NCI-H748 treated with DMSO at 0.1 percent for 48 hours (cell line): ENCODE measurements at places on chromosomes 13 and 19.
A peak's percentile ranks its signal among the peaks of the same experiment; 100 is the strongest.

- DNase-seq, result peak; percentile 83
These were observed at the start of gene DPP9 for GRCh38 chr19:4723595-4724514. Gene DPP9 (minus strand): TSS chr19:4723842. CDS start chr19:4719906, 3,936 bp downstream.

DNA sequence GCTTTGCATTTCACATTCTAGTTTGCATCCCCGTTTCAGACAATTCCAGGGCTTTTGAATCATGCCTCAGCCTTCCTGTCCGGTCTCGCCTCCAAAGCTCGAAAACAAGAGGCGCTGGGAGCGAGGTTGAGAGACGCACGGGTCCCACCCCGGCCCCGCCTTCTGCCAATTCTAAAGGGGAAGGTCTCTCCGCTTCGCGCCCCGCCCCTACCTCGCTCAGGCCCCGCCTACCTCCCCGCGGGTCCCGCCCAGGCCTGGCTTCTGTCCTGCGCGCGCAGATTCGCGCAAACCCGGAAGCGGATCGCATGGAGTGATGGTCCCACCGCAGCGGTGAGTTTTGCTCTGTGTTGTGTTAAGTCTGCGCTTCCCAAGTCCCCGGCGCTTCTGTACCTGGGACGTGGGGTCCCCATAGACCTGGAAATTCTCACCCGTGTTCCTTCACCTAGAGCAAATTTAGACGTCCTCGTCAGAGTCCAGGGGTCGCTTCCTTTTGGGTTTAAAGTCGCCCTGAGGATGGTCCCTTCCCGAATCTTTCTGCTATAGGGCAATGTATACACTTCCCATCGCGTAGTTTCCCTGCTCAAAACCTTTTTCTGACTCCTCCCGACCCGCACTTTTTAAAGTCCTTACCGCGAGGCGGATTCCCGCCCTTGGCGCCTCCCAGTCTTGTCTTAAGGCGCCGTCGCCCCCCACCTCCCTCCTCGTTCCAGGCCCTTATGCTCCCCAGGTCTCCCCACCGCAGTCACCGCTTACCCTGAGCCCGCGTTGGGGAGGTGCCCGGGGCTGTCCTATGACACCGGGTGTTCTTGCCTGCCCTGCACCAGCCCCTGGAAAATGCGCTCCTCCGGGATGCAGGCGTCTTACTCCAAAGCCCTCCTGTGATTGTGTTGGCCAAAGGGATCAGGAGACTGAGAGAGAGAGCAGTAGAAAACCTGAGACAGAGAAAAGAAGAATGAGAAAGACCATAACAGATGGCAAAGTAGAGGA, at the start of gene ZNF845:
Gene ZNF845, plus strand, starts transcription at position 287 of the 987 bp plus-strand sequence. CDS start 7,559 bp downstream, outside the sequence.
- peak; percentile 91 for DNase-seq

GRCh38 chr19:16261584-16262368, 62.9 kb upstream of the KLF2 start:
- DNase-seq, result no peak

DNA sequence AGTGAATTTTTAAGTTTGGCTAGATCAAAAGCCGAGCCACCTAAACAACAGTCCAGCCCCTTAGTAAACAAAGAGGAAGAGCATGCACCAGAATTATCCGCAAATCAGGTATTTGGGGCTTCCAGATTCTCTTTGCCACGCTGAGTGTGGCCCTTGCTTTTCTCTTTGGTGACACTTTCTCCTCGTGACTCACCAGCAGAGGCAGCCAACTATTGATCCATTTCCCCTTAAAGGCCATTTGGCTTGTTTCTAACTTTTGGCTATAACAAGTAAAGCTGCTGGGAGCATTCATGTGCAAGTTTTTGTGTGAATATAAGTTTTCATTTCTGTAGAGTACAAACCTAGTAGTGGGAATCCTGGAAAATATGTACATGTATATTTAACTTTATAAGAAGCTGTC, 17.6 kb upstream of the WDR88 start:
- no peak for DNase-seq

DNA sequence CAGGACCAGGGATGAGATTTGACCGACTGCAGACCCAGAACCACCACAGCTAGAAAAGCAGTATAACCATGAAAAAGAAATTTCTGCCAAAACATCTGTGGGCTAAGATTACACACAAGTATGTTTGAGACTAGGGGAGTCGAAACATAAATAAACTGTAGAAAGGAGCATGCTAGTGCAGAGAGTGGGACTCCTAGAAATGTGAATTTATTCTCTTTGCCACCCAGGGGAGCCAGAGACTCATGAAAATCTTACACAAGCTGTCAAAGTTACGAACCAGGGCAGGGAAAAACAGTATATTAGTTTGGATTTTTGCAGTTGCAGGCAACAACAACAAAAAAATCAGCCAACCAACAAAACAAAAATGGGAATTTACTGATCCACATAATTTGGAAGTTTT, 12.3 kb upstream of the HSPH1 start:
- no peak for DNase-seq

DNA sequence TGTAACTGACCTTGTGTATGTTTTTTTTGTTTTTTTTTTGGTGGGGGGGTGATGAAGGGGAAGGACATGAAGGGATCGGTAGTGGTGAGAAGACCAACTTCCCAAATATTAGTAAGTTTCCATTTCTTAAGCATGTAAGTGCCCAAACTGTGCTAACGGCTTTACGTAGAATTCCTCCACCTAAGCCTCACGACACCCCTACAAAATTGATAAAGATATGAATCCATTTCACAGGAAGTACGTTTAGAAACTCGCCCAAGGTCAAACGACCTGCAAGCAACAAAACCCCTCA, 649 bp downstream of the UQCRFS1 start:
- DNase-seq, result peak; percentile 2

DNA sequence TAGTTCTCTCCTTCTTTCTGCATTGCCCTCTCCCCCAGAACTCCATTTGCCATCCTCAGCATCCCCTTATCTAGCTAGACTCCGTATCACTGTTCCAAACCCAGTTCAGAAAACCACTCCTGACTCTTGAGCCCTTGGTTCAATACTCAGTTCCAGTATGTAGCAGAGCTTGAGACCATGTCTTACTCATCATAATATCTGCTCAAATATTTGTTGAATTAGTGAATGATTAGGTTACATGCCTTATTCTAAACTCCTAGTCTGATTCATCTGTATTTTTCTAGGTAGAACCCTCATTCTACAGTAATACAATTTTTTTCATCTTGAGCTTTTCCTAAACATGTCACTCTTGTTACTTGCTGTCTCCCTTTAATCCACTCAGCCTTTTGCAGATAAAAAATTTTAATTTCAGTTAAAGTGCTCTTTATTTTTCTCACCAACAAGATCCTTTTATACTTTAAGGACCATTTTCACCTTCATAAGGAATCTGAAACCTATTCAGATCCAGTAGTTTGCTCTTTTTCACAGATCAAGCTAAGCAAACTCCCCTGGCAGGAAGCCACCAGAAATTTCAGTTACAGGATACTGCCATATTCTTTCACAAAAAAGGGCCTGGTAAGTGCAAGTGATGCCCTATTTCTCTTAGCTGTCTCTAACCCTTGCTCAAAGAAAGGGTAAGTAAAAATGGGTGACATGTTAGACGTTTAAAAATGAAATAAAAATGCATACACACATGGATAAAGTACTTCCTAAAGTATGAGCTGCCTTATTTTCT, 23.1 kb upstream of the INTS6 start:
- no peak for DNase-seq

GRCh38 chr13:81487151-81487550, 1146.2 kb upstream of the SPRY2 start:
- peak; percentile 26 for DNase-seq

GRCh38 chr19:11414544-11414943, 4.6 kb downstream of the RGL3 start:
- no peak for DNase-seq

DNA sequence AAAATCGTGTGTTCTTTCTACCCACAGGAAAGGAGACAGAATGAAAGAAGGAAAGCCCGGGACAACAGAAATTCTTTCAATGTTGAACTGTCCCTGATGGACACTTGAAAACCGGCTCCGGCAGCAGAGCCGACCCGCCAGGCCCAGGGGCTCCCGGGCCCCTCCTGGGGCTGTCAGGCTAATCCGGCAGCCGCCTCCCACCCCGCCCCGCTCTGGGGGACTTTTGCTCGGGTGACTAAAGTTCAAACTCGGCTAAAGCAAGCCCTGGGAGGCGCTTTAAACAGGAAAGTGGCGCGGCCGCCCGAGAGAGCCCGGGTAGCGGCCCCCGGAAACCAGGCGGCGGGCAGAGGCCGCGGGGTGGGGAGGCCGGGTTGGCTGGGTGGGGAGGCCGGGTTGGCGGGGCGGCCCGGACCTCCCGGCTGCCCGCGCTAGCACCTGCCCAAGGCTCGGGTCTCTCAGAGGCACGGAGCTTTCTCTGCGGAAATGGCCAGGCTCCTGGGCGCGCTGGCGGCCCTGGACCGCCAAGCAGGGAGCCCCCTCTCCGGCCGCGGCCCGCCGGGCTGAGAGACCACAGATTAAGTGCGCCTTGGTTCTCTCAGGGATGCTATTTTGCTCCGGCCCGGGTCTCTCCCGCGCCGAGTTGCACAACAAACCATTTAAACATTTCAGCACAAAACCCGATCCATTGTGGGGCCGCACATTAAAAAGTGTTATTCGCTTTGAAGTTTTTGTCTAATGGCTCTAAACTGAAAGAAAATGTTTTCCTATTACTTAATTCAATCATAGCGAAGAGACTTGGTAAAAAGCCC, 2.6 kb upstream of the GSX1 start:
- no peak for DNase-seq

DNA sequence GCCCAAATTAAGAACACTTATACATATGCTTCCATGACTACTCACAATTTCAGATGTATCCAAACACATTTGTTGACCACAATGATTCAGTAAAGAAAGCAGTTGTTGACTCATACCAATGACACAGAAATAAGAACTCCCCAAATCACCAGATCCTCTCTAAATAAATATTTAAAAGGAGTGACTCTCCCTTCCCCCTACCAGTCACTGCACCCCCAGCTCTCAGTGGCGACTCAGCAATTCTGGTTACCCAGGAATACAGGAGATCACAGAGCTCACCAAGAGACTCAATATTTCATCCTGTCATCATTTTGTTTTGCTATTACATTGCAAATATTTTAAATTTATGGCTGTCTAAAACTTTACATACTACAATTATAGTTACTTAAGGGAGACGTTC, 131.5 kb downstream of the RGCC start:
- DNase-seq, result no peak

DNA sequence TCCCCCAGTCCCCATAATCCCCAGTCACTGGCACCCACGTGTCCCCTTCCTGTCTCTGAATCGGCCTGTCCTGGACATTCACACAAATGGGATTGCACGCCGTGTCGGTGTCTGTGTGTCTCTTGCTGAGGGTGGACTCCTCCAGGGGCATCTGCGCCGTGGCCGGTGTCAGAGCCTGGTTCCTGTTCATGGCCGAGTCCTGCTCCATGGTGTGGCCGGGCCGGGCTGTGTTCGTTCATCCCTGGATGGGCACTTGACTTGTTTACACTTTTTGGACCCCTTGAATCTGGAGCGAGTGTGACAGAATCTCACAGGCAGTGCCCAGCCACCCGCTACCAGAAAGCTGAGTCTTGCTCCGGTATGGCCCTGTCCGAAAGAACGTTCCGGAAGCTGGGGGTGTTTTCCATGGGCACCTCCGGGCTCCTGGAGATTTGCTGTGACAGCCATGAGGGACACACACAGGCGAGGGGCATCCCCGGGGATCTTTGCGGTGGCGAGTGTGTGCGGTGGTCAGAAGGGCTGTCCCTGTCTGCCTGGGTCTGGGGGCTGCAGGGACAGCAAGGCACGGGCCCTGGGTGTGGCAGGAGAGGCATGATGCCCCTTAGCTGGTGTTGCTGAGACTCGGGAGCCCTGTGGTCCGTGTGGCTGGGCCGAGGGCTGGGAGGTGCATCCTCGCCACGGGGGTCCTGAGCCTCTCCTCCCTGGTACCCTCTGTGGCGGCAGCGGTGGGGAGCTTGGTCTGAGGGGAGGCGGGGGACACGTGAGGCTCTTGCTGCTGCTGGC, 6.4 kb upstream of the MEX3D start:
- DNase-seq, result no peak

GRCh38 chr13:90640976-90641375, 706.5 kb upstream of the MIR17HG start:
- no peak for DNase-seq

GRCh38 chr19:16342002-16342715, 17.5 kb downstream of the KLF2 start:
- DNase-seq, result no peak

DNA sequence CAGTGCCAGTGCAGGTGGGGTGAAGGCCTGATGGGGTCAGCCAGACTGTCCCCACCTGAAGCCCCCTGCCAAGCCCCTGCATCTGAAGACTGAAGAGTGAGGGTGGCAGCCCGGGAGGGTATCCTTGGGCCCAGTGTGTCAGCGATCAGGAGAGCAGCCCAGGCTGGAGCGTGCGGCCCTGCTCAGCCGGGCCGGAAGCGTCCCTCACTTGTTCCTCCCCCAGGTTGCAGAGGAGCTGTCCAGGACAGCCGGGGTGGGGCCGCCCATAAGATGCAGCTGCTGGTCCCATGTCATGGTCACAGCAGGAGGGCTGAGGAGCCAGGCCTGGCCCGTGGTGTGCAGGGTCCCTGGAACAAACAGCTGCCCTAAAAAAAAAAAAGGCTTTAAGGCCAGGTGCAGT, 55.4 kb downstream of the KDM4B start:
- no peak for DNase-seq

- no peak for DNase-seq
These were observed 266.8 kb downstream of the PCDH20 start for GRCh38 chr13:61148691-61149315.

DNA sequence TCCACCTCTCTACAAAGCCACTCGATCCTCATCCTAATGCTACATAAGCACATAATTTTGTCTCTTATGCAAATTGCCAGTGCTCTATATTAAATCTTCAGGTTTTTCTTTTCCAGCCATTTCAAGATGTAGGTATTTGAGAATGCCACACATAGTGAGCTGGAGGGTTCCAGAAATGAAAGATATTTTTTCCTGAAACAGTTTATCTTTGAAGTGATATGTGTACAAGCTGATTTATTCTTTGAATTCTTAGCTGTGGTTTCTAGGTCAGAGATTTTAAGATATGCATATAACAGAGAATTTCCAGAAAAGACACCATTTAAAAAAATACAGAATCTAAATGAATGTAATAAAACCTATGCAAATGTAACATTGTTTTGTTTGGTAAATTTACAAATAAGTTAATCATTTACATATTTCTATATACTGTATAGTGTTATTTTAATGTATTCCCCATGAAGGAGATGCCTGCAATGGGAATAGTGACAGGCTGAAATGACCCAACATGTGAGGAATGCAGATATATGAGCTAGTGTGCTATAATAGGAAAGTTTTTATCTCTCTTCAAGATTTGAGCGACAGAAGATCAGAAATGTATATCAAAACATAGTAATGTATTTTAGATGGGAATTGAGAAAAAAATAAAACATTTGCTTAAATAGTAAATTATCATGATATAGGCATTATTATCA, 570.2 kb downstream of the SLITRK1 start:
- DNase-seq, result no peak

GRCh38 chr19:4068047-4068966, 1.6 kb upstream of the ZBTB7A start:
- DNase-seq, result no peak

DNA sequence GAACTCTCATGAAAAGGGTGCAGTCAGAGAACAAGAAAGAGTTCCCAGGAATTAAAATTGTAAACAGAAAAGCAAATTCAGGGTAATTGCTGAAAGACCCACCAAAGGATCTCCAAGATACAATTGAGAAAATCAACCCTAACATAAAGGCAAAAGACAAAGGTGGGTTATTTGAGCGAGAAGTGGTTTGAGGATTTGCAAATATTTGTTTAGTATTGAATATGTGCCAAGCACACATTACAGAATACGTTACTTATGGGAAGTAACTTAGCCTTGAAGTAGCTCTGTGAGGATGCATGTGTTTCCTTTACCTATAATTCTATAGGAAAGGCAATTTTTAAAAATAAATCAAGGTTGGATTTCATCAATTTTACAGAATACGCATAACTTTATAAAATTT, 10.0 kb upstream of the CEACAM21 start:
- peak; percentile 62 for DNase-seq
